ENCODE measurements at places on chromosomes 2 and 18.

GRCh38 chr2:207375207-207375875 lies 154.4 kb upstream of the CREB1 start:
- no peak overlapping the region for H3K27ac ChIP-seq
- H3K27me3 ChIP-seq, result no peaks in the 10 kb centered on the region
- no peaks in the 10 kb centered on the region for H3K36me3 ChIP-seq
- no peak overlapping the region for H3K4me3 ChIP-seq
- H3K4me1 ChIP-seq, result no peaks in the 10 kb centered on the region

- H3K4me3 ChIP-seq, result no peak overlapping the region
- H3K27me3 ChIP-seq, result peaks cover 3% of the 10 kb centered on the region
- no peak for DNase-seq
These were observed 54.9 kb downstream of the FHOD3 start for GRCh38 chr18:36352384-36352783.

DNA sequence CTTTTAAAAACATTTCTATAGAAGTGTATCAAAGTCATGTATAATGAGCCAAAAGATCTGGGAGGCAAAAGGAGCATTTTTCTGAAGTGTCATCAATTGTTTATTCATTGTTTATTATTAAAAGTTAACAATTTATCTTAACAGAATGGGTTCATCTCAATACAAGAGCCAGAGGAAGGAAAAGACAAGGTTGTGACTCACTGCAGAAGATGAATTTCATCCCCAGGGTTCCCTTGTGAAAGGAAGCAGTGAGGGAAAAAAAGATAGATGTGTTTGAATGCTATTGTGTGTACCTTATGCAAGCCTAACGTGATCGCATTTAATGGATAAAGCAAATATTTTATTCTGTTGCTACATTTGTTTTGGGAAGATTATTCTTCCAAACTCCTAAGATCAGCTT lies 286.3 kb downstream of the PIEZO2 start:
- no peak overlapping the region for H3K4me3 ChIP-seq
- no peaks in the 10 kb centered on the region for H3K36me3 ChIP-seq
- no peak overlapping the region for H3K27ac ChIP-seq
- no peak for DNase-seq
- H3K4me1 ChIP-seq, result no peaks in the 10 kb centered on the region

GRCh38 chr2:214607051-214607450 lies 196.2 kb downstream of the VWC2L start:
- no peak overlapping the region for H3K27ac ChIP-seq
- no peaks in the 10 kb centered on the region for H3K4me1 ChIP-seq
- H3K27me3 ChIP-seq, result no peaks in the 10 kb centered on the region
- H3K4me3 ChIP-seq, result no peak overlapping the region
- no peak for DNase-seq

GRCh38 chr18:77899972-77900754 lies 650.5 kb downstream of the GALR1 start:
- H3K36me3 ChIP-seq, result no peaks in the 10 kb centered on the region
- H3K4me3 ChIP-seq, result no peak overlapping the region
- peaks cover 6% of the 10 kb centered on the region for H3K4me1 ChIP-seq
- peaks cover 20% of the 10 kb centered on the region for H3K27me3 ChIP-seq

DNA sequence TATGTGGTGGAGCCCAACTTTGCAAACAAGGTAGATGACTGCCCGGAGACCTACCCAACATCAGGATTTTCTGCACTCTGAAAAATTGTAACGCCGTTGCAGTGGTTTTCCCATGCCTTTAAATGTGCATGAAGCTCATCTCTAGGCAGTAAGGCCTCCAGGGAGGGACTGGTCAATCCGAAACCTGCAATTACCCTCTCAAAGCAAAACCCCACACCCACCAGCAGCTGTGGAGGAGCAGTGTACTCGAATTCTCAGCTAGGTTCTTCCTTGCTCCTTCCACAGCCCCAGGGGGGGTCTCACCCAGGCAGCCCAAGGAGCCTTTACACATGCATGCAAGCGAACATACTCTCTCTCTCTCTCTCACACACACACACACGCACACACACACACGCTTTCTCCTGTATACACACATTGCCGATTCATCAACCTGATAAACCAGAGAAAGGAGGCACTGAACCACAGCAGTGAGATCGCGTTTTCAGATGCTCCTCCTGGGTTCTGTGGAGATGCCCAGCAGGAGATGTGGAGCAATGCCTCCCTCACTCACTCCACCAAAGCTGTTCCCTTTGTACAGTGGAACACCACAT lies 109.2 kb downstream of the VIT start:
- DNase-seq, result no peak
- H3K4me1 ChIP-seq, result no peaks in the 10 kb centered on the region

DNA sequence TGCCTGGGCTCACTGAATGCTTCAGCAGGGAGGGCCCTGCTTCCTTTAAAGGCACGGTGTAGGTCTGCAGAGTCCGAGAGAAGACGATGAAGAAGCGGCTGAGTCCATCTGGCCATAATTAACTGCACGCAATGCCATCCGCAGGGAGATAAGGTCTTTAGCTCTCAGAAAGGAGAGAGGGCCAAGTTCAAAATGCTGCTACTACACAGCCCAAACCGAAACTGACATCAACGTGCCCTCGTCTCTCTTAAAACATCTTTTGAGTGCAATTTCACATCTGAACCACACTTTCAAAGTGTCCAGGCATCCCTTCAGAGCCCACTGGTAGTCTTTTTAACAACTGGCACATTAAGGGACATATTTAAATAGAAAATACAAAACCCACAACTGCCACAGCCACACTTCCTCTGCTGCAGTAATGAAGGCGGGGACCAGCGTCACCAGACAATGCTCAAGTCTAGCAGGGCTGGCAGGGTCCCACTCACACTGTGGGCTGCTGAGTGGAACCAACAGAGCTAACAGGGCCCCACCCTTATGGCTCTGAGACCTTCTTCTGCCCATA lies 35.8 kb downstream of the ST3GAL5 start:
- H3K4me1 ChIP-seq, result peaks cover 57% of the 10 kb centered on the region
- peaks cover 80% of the 10 kb centered on the region for H3K36me3 ChIP-seq
- H3K27me3 ChIP-seq, result no peaks in the 10 kb centered on the region
- peak overlapping the region; percentile 100 for H3K27ac ChIP-seq
- H3K4me3 ChIP-seq, result peak overlapping the region; percentile 83
- DNase-seq, result peak; percentile 85

- H3K4me3 ChIP-seq, result no peak overlapping the region
- peaks cover 2% of the 10 kb centered on the region for H3K27me3 ChIP-seq
- H3K27ac ChIP-seq, result no peak overlapping the region
- H3K36me3 ChIP-seq, result no peaks in the 10 kb centered on the region
- H3K4me1 ChIP-seq, result no peaks in the 10 kb centered on the region
- DNase-seq, result no peak
These were observed 200.4 kb downstream of the TSN start for GRCh38 chr2:121955872-121956271.

All from activated CD8-positive, alpha-beta T cell treated with anti-CD3 and anti-CD28 coated beads, Interleukin-2, amount 10 ng/mL, durations not matched to agents 7 days and 5 days (primary cell).